Activated gamma-delta T cell (primary cell): ENCODE measurements at places on chromosomes 6 and 20.

DNA sequence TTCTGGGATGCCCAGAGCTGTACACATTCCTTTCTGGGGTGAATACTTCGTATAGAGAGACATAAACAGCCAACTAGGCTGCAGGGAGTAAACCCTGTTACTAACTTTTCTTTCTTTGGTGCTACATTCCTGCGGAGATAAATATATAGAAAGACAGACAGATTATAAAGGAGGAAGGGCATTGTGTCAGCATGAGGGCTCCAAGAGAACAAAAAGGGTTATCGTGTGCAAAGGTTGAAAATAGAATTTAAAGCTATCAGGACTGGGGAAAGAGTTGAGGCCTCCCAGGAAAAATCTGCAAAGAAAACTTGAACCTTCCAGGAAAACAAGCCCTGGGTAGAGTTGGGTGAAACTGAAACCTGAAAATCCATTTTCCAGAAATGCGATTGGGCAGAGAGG lies 68.0 kb downstream of the TMEM170B start:
- DNase-seq = no peak

DNA sequence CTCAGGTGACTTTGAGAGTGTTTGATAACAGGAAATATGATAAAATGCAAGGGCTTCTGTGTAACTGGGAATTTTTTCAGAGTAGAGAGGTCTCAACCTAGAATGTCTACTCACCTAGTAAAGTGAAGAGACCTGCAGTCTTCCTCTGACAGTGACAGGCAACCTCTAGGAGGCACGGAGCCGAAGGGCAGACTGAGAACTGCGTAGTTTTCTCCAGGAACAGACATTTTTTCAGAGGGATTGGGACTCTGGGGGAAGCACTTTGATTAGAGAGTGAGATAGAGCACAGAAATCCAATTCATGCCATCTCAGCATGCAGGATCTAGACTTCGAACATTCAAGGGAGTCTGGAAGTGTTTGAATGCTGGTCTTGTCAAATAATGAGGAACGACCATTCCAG lies 213.3 kb downstream of the AKAP7 start:
- DNase-seq = no peak

- no peak for DNase-seq
Measured at GRCh38 chr6:88220493-88220892, 54.3 kb upstream of the CNR1 start.

GRCh38 chr6:43436577-43437282 lies 9.4 kb downstream of the ABCC10 start:
- DNase-seq = no peak

DNA sequence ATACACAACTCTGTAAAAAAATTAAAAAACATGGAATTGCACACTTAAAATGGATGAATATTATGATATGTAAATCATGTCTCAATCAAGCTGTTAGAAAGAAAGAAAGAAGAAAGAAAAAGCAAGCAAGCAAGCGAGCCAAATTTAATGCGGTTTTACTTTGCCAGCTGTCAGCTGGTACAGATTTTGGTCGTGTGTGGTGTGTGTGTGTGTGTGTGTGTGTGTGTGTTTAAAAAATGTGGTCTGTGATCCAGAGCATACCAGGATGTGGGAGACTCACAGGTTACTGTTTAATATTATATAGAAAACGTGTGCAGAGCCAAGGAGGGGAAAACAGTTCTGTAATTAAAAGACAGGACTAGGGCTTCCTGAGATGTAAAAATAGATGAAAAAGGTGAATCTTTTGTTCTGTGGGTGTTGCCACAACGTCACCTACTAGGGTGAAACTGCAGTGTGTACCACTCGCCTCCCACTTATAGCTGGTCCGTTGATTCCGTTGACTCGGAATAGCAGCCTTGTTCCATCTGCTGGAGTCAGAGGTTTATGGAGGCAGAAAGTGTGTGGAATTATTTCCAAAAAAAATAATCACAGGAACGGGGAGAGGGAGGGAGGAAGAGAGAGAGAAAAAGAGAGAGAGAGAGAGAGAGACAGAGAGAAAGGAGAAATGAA lies 197.7 kb downstream of the BCAS1 start:
- no peak for DNase-seq

GRCh38 chr6:88086792-88087191 lies 39.2 kb downstream of the SPACA1 start:
- DNase-seq = no peak

GRCh38 chr6:101876431-101876830 lies 482.9 kb downstream of the GRIK2 start:
- no peak for DNase-seq

GRCh38 chr20:58492074-58492718 lies 23.0 kb downstream of the APCDD1L start:
- no peak for DNase-seq

DNA sequence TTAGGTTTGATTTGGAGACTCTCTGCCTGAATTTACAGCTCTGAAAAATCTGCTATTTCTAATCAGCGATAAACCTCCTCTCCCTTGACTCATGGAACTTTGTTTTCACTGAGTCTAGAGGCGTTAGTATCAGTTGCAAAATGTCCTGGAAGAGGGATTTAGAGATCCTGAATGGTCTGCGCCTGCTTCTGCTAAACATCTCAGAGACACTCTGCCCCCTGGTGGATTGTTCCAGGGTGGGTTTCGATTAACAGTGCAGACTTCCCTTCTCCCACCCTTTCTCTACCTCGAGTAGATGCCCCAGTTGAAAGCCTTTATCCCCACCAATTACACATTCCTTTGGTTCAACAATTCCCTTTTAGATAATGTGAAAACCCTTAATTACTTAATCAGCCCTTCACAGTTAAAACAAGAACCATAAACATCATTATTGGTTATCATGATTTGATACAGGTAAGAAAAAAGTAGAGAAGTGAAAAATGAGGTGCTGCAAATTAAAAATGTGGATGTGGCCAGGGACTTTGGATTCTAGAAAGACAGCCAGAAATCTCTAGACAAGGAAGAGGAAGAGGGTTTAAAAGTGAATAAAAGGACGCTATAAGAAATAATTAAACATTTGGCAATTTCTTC lies 5.5 kb downstream of the HTR1B start:
- no peak for DNase-seq

GRCh38 chr6:30013291-30013922 lies 47.7 kb upstream of the POLR1H start:
- DNase-seq = no peak

GRCh38 chr6:4774715-4775493 lies 1.3 kb upstream of the CDYL start:
- DNase-seq = no peak

DNA sequence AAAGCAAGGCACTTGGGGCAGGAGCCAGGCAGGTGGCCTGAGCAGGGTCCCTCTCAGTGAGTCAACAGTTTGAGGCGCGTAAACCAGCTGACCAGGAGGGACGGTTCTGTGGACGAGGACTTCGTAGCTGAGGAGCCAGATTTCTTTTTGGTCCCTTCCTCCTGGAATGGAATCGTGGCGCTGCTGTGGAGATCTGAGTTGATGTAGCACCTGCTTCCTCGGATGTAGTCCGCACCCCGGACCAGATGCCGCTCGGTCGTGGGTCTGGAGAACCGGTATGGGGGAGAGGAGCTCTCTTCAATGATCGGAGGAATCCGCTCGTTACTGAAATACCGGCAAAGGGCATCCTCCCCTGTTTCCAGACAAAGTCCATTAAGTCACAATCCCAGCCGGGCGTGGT lies 49.7 kb upstream of the IPCEF1 start:
- no peak for DNase-seq

DNA sequence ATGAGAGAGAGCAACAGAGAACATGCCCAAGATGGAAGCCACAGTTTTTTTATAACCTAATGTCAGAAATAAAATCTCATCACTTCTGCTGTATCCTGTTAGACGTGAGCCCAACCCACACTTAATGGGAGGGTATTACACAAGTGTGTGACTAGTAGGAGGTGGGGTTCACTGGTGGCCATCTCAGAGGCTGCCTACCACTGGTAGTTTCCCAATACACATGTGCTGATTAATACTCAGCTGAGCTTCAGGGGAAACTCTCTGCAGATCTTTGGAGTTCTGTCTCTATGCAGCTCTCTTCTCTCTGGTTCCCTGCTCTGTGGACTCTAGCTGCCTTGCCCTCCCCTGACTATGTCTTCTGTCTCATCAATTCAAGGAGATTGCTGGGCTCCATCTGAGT lies 35.7 kb downstream of the CNBD2 start:
- DNase-seq = no peak

DNA sequence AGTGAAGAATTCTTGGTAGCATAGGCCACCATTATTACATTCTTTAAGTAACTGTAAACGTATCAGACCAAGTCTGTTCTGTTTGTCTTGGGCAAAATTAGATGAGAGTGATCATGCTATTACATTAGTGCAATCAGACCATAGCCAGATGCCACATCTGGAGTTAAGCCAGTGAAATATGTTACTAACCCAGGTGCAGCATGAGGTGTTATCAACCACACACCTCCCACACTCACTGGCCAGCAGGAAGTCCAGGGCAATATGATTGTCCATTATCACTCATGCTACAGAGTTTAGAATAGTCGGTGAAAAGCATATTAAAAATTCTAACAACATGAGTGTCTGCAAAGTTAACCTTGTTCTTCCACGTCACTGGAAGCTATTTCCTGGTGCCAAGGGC lies 174.7 kb upstream of the PROKR2 start:
- no peak for DNase-seq

- no peak for DNase-seq
Measured at GRCh38 chr20:61737812-61738443, 327.8 kb downstream of the TAF4 start.

DNA sequence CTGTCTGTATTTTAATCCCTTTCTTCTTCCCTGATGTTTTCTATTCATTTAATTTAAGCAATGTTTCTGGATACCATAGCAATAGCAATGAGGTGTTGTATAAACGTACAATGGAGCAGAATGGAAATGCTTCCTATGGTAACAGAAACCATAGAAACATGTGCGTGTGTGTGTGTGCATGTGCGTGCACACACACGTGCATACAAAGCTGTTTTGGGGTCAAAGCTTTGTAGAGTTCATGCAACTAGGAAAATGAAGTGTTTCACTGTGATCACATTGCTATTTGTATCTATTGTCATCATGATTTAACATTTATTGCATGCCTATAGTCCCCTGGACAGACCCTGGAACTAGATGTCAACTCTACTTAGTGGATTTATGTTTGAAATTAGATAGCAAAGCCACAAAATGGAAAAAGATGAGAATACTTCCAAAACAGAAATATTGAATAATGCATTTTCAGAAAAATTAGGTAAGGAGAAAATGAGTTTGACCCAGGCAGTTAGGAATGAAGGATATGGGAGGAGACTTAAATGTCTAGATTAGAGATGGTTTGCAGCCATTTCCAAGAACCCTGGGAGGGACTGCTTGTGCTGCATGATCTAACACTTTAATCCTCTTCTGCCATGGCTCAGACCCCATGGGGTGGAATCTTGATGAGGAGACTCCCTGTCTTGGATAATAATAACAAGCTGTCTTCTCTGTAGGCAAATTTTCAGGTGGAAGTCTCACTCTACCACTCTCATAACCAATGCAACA lies 124.4 kb downstream of the TRMT11 start:
- DNase-seq = no peak

GRCh38 chr20:54323227-54323734 lies 115.4 kb downstream of the PFDN4 start:
- DNase-seq = no peak

- DNase-seq = no peak
Measured at GRCh38 chr6:158707120-158707820, 57.4 kb downstream of the SYTL3 start.

GRCh38 chr6:46653439-46654195 lies 842 bp downstream of the SLC25A27 start:
- no peak for DNase-seq

DNA sequence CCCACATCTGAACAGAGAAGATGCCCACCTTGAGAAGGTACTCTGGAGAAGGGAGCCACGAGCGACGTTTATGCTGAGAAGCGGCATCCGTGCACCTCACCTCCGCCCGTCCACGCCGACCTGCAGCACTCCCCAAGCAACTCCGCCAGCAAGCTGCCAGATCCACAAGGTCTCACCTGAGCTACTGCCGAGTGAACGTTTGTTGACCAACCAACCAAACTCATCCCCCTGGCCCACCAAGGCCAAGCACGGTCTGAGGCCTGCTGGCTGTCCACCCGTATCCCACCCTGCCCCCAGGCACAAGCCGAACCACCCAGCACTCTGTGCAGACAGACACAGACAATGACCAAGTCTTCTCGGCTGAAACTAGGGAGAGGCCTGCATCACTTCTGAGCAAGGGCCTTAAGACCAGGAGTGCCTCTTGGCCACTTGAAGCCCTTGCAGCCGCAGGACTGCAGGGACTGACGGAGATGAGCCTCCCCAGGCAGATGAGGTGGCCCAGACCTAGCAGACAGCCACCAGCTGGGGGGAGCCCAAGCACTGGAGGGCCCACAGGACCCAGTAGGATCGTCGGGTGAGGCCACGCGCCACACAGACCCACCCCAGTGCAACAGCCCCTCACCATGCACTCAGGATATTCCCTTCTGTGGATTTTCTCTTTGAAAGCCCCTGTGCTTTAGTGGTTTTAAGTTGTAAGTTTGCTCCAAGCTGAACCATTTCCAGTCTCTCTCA lies 12.1 kb downstream of the TAF4 start:
- DNase-seq = no peak

DNA sequence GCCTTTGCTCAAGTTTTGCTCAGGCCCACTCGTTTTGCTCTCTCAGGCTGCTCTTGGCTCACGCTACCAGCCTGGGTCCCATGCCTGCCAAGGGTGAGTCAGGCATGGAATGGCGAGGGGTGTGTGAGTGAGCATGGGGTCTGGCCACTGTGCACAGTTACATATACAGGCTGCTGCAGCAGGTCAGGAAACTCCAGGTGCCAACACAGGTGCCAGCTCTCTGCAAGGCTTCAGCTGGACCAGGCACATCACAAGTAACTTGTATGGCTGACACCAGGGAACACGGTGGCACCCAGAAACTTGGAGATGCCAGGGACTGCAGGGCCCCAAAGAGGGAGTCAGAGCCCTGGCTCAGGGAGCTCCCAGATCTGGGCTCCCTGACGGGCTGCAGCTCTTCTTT lies 146.8 kb downstream of the BTBD3 start:
- DNase-seq = no peak

GRCh38 chr6:155121699-155122098 lies 126.6 kb downstream of the TIAM2 start:
- DNase-seq = no peak

GRCh38 chr6:8462694-8463093 lies 27.3 kb upstream of the SLC35B3 start:
- DNase-seq = no peak

DNA sequence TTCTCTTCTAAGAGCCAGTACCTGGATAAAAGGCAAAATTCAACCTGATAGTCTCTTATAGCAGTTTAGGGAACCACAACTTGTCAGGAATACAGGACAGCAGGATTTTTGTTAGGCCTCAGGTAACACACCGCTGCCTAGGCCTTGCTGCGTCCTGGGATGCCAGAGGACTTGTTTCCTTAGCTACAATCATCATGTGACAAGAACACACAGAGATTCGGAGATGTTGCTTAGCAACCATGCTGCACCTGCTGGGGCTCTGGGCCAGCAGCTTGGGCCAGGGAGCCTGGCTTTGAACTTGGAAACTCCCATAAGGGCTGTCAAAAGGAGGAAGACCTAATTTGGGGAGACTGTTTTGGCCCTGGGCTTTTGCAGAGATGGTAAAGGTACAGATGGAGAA lies 36.1 kb upstream of the CHD6 start:
- no peak for DNase-seq
